ENCODE measurements at places on chromosomes 1 and 21.
A peak's percentile ranks its signal among the peaks of the same experiment; 100 is the strongest.

DNA sequence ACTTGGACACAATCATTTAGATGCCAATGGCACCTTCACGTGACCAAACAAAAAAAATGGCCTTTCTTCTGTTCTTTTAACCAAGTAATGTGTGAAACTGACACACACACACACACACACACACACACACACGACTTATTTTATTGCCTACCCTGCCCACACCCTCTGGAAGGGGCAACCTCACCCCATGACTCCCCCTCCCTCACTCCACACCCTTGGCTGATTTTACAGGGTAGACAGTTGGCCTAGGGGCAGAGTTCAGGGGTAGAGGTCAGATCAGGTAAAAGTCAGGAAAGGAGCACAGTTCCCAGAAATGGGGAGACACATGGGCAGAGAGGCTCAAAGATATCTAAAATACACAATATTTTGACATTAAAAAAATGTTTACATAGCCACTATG, 144.8 kb upstream of the GJB5 start:
- no peak for DNase-seq

GRCh38 chr1:182392050-182393028, 749 bp upstream of the GLUL start:
- no peak for DNase-seq

GRCh38 chr1:1841575-1841995, 49.3 kb downstream of the GNB1 start:
- no peak for DNase-seq

DNA sequence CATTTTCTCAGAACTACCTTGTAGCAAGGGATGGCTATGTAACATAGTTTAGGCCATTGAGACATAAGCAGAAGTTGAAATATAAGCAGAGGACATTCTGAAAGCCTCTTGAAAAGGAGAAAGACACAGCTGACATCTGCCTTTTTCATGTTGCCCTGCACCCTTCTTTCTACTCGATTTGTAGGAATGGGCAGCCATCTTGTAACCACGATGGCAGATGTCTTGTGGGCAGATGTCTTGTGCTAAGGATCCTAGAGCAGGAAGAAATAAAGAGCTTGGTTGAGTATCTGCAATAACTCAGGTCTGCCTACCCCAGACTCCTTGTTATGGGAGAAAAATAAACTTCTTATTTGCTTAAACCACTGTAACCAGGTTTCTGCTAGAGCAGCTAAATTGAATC, 351.0 kb downstream of the PDE4B start:
- no peak for DNase-seq

- no peak for DNase-seq
These were observed 98.0 kb upstream of the DUSP10 start for GRCh38 chr1:221839782-221840395.

DNA sequence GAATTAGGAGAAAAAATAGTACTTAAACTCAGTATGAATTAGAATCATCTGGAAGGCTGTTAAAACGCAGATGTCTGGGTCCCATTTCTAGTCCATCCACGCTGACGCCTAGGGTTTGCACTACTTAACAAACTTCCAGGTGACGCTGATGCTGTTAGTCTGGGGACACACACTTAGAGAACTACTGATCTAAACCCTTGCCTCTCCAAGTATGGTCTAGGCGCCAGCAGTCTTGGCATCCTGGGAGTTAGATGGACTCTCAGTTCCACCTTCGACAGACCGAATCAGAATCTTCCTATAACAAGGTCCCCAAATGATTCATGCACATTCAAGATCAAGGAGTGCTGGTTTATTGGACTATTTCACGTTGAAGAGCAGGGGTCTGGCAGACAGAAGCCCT, 11.5 kb downstream of the DIO1 start:
- no peak for DNase-seq

GRCh38 chr1:118032883-118033282, 103.3 kb downstream of the WDR3 start:
- no peak for DNase-seq

- DNase-seq = no peak
These were observed 5.9 kb upstream of the PTPRF start for GRCh38 chr1:43524804-43525203.

- DNase-seq = no peak
These were observed 117.2 kb upstream of the KCNJ15 start for GRCh38 chr21:38139380-38140168.

- peak; percentile 18 for DNase-seq
These were observed 9.0 kb upstream of the FAM131C start for GRCh38 chr1:16082283-16083038.

GRCh38 chr1:213399695-213400094, 348.7 kb downstream of the RPS6KC1 start:
- DNase-seq = no peak

All from NCI-H446 treated with DMSO at 0.1 percent for 48 hours (cell line).